ENCODE measurements at places on chromosomes 13 and 19.

DNA sequence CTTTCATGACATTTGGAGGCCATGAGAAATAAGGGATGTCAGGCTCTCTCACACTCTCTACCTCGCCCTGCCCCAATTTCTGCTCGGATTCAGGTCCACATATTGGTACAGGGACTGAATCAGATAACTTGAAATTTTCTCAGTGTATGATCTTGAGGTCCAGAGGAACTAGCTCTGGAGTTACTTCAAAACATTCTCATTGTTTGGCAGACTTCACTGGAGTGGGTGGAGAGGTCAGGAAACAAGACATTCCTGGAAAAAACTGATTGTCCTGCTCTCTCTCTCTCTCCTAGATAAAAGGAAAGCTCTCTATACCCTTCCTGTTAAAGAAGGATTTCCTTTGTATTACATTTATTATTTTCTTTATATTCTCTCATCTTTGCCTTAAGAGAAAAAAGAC is 428.1 kb upstream of the DACH1 start:
- no peak for DNase-seq

DNA sequence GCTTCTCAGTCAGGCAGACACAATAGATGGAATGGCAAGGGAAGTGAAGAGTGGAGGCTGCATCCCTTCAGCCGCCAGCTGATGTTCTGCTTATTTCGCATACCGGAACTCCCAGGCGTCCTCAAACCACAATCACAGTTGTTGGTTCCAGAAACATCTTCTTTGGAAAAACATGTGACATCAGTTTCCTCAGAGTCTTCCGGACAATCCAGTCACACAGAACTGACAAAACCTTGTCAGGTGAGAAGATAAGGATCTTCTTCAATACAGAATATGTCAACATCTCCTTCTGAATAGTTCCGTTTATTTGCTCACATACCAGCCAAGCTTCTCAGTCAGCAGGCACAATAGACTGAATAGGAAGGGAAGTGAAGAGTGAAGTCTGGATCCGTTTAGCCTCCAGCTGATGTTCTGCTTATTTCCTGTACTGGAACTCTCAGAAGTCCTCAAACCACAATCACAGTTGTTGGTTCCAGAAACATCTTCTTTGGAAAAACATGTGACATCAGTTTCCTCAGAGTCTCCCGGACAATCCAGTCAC is 45.1 kb upstream of the CEACAM21 start:
- DNase-seq, result no peak

DNA sequence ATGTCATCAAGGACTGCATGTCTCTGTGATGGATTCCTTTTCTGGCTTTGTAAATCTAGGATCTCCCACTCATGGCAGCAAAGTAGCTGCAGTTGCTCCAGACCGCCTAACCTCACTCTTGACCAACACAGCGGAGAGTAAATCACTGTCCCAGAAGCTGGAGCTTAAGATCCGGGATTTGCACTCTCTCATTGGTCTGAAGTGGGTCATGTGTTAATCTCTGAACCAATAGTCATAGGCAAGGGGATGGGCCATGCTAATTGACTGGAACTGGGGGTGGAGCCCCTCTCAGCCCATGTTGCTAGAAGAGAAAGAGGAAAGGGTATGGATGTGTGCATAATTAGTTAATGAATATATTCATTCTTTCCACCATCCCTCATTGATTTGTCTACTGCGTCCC is 34.0 kb downstream of the VAV1 start:
- no peak for DNase-seq

- DNase-seq, result no peak
Observed at GRCh38 chr19:50008532-50008931, 16.6 kb downstream of the VRK3 start.

- no peak for DNase-seq
Observed at GRCh38 chr19:57241176-57241575, 744 bp downstream of the ZNF805 start.

- DNase-seq, result no peak
Observed at GRCh38 chr13:28357911-28358433, 137.0 kb downstream of the FLT1 start.

GRCh38 chr13:23599083-23599925 is 29.1 kb downstream of the TNFRSF19 start:
- no peak for DNase-seq

DNA sequence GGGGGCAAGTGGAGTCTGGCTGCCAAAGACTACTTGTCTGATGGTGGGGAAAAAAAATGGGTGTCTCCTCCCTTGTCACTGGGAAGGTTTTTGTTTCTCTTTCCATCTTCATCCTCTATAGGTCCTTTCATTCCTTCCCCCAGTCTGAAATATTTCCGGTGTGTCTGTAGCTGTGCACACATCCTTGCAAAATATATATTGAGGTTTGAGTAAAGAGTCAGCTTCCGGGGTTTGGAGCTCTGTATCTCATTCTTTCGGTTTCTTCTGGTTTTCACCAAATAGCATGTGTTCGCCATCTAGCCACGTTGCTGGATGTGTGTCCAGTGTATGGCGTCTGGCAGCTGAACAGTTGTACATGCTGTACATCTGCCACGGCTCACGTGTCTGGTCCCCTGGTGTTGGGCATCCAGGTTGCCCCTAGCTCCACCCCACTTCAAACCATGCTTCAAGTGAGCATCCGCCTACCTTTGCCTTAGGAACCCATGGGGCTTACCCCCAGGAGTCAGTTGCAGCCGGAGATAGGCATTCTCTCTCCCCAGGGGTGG is 142.2 kb downstream of the SIPA1L3 start:
- DNase-seq, result no peak

- DNase-seq, result no peak
Observed at GRCh38 chr19:2049741-2050348, 1.2 kb downstream of the MKNK2 start.

DNA sequence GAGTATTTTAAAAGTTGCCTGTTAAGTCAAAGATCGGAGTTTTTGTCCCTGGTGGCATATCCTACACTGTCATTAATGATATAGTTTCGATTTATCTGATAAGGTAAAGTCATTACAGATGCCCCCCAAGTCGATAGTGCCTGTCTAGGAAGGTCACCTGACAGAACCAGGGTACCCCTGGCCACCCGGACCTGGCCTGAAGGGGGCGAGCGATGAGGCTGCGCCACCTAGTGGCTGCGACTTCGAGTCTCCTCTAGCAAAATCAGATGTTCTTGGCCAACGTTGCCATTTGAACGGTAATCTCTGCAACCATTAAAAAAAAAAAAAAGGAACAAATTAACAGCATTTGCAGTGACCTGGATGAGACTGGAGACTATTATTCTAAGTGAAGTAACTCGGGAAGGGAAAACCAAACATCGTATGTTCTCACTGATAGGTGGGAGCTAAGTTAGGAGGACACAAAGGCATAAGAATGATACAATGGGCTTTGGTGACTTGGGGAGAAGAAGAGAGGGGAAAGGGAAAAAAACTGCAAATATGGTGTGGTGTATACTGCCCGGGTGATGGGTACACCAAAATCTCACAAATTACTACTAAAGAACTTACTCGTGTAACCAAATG is 565.1 kb downstream of the LIG4 start:
- no peak for DNase-seq

DNA sequence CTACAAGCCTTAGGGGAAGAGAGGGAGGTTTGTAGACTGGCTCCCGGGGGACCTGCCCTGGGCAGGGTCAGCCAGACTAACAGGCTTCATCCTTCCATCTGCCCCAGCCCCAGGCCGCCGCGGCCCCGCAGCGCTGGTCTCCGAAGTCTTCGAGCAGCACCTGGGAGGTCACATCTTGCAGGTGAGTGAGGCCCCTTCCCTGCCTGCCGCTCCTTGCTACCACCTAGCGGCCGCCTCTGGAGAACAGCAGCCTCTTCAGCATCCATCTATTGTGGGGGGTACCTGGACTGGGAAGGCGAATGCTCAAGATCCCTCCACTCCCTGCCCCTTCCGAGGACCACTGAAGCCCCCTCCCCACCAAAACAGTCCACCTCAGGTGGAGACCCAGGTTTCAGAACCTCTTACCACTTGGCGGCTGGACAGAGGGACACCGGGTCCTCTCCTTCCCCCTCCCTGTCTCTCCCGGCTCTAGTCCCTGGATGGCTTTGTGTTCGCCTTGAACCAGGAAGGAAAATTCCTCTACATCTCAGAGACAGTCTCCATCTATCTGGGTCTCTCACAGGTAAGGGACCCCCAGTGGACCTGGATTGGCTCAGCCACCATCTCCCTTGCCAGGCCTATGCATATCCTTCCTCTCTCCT is 12.7 kb downstream of the NPAS1 start:
- DNase-seq, result no peak

DNA sequence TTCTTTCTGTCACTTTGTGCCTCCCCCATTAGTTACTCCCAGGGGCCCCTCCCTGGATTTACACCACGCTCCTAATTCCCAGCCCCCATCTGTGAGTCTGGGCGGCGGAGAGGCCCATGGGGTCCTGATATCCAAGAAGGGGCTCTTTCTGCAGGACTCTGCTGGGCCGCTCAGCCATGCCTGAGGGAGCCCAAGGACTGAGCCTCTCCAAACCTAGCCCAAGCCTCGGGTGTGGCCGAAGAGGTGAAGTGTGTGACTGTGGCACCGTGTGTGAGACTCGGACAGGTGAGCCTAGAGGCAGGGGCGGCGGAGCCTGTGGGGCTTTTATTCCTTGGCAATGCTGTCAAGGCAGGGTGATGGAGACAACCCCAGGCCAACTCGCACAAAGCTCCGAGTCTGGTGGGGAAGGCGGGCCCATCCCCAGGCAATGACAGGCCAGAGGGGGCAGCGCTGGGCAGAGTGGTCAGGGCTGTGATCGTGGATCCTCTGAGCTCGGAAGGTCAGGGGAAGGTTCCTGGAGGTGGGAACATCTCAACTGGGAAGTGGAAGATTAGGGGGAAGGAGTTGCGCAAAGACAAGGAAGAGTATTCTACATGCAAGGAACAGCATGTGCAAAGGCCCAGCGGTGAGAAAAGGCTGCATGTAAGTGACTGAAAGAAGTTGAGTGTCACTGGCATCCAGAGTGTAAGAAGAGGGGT is 1.6 kb downstream of the PLEKHG2 start:
- no peak for DNase-seq

DNA sequence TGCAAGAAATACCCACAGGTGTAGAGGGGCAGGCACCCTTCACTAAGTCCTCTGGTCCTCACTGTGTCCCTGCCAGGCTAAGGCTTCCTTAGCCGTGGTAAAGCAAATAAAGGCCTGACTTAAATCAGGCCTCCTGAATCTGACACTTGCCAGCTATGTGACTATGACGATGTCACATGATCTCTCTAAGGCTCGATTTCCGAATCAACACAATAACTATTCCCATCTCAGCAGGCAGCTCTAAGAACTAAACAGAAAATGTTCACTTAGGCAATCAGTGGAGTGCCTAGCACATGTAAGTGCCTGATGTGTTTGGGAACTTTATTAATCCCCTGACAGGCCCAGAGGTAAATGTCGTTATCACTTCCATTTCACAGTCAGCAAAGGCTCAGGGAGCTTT is 2.0 kb downstream of the ZNF550 start:
- DNase-seq, result no peak

GRCh38 chr19:18214779-18215433 is 11.1 kb upstream of the RAB3A start:
- DNase-seq, result no peak

- DNase-seq, result no peak
Observed at GRCh38 chr19:4172861-4173473, 9.4 kb downstream of the SIRT6 start.

GRCh38 chr19:34675250-34675649 is 1.7 kb downstream of the SCGB2B2 start:
- DNase-seq, result no peak

- DNase-seq, result no peak
Observed at GRCh38 chr13:51534041-51534817, 50.0 kb upstream of the WDFY2 start.

DNA sequence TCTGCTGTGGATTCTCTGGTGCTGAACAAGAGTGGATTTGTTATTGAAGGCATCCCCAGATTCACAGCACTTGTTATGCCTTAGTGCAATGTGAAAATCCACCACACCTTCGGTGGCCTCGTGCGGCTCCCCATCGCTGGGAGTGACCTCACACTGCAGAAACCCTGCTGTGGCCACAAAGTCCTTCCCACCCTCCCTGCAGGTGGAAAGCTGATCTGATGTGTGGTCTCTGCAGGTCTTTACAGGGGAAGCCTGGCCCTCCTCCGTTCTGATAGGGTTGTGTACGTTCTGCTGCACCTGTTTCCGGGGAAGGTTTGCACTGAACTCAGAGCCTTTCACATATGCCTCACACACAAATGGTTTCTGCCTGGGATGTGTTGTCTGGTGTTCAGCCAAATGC is 5.0 kb downstream of the ZNF792 start:
- no peak for DNase-seq

DNA sequence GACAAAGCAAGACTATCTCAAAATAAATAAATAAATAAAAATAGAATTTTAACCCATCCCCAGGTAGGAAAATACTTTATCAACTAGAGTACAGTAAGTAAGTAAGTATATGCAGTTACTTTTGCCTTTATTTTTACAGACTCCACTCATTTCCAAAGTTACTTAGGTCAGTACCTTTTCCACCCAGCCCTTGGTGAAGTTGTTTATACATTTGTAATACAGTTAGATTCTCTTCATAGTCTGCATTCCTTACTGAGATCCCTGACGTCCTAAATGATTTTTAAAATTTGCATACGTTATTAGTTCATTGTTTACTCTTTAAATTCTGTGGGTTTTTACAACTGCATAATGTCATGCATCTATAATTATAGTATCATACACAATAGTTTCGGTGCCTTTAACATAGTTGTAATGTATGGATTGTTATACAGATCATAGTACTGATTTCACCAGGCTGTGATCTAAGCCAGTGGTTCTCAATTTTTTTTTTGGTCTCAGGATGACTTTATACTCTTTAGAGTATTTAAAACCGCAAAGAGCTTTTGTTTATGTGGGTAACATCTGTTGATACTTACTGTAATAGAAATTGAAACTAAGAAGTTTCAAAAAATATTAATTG is 10.4 kb downstream of the SETDB2 start:
- DNase-seq, result no peak

- no peak for DNase-seq
Observed at GRCh38 chr19:2611483-2612464, 90.7 kb downstream of the GNG7 start.

- no peak for DNase-seq
Observed at GRCh38 chr13:51261610-51262249, 39.5 kb downstream of the FAM124A start.

DNA sequence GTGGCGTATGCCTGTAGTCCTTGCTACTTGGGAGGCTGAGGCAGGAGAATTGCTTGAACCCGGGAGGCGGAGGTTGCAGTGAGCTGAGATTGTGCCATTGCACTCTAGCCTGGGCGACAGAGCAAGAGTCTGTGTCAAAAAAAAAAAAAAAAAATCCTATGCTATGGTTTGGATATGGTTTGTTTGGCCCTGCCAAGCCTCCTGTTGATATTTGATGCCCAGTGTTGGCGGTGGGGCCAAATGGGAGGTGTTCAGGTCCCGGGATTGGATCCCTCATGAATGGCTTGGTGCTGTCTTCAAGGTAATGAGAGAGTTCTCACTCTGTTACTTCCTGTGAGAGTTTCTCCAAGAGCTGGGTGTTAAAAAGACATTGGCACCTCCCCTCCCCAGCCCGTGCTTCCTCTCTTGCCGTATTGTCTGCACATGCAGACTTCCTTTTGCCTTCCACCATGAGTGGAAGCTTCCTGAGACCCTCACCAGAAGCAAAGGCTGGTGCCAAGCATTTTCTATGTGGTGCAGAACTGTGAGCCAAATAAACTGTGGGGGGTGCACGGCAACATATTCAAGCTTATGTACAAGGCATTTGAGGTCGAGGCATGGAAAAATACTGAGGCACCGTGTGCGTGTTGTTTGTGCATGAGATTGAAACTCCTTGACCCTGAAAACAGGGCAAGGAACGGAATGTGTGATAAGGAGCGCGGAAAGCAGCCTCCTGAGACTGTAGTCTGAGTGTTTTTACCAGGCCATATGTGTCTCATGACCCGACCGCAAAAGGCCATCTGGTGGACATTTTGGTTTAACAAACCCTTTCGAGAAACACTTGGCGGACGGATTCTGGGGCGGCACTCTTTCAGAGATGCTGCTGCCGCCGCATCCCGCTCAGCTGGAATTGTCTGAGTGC is 7.3 kb downstream of the SIGLEC9 start:
- no peak for DNase-seq
